ENCODE measurements at places on chromosomes 6 and 20.

GRCh38 chr20:33796263-33796906, 14.8 kb upstream of the CHMP4B start:
- DNase-seq, result no peak

- no peak for DNase-seq
These were observed 95.5 kb upstream of the PRND start for GRCh38 chr20:4626228-4626627.

DNA sequence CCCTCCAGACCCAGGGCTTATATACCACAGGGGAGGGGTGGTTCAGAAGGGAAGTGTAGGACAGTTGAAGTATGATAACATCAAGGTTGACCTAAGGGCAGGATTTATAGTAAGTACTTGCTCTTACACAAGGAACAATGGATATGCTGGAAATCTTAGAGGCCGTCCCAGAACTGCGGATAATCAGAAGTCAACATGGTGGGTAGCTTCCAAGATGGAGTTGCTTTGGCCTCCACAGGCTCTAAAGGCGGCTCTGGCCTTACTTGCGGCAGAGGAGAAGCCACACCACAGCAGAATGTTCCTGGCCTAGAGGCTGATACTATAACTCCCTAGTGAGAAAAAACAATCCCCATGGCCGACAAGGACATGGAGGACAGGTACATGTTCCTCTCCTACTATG, 344.7 kb downstream of the CDC5L start:
- no peak for DNase-seq

GRCh38 chr6:54288474-54288873, 19.8 kb upstream of the TINAG start:
- DNase-seq, result no peak

DNA sequence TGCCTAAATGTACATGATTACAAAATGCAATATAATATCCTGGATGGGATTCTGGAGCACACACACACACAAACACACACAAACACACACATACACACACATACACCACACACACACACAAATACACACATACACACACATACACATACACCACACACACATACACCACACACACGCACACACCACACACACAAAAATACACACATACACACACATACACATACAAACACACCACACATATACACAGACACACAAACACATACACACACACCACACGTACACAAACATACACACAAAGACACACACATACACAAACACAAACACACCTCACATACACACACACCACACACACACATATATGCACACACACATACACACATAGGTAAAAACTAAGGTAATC, 134.6 kb upstream of the SYNDIG1 start:
- DNase-seq, result no peak

- DNase-seq, result no peak
These were observed 39.3 kb downstream of the PHACTR3 start for GRCh38 chr20:59643615-59644061.

DNA sequence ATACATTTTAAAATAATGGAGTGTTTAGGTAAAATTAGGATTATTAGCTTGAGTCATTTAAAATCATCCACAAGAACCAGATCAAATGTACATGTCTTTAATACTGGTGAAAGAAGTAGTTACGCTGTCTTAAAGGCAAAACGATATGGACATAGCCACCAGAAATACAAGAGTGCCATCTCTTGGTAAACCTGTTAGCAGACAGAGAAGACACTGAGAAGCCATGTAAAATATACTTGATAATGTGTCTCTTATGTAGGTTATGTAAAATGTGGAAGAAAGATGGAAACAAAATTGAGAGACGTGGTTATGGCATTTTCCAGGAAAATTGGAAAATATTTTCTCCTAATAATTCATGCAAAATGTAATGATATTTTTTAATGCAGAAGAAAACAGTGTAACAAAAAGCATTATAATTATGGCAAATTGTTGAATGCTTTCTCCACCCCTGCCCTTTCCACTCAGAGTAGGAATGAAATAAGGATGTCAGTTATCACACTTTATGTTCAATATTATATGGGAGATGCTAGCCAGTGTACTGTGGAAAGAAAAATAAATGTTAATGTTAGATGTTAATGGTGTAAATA, 12.2 kb upstream of the SLC17A2 start:
- no peak for DNase-seq

DNA sequence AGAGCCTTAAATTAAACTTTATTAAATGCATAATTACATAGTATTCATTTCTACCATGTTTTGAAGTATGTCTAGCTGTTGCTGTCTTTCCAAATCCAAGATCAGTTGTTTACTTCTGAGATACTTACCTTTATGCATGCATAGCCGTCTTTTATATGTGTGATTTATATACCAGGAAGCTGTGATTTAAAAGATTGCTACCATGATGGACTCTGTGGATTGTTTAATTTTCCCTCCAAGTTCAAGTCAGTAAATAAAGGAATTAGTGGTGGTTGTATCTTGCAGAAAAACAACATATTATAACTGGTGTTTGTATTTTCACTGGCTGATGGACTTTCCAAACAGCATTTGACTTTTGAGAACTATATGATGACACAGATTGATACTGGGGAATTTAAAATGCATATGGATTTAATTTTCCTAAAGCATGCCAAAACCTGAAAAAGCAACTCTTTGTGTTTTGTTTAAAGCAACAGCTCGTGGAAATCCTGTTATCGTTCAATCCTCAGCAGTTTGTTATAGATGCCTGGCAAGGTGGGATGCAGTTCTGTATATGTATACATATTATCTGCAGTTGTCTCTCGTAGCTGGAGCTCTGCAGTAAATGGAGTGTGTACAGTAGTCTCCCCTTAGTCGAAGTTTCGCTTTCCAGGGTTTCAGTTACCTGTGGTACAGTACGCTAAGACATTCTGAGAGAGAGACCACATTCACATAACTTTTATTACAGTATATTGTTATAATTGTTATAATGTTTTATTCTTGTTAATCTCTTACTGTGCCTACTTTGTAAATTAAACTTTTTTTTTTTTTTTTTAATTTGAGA, 77.1 kb downstream of the CBFA2T2 start:
- no peak for DNase-seq

All from activated CD4-positive, CD25-positive, alpha-beta regulatory T cell treated with anti-CD3 and anti-CD28 coated beads, Interleukin-2, amount 50 U/mL, for 16 hours (primary cell).